ENCODE measurements at places on chromosomes 1 and 21. TPM values are rescaled to one million over a fixed set of nuclear protein-coding genes. Genes with fewer than 3 reads are reported as not detected.

CYP4X1 gene
- not detected for total RNA-seq

KRTAP11-1 gene
- not detected for total RNA-seq

AMY2B gene
- 6.3 TPM for total RNA-seq

F5 gene
- 55.2 TPM for total RNA-seq

LENEP gene
- total RNA-seq = 0.97 TPM

ZNF695 gene
- total RNA-seq = 0.15 TPM

RIMS3 gene
- 4.2 TPM for total RNA-seq

GREM2 gene
- 3.4 TPM for total RNA-seq

URB1 gene
- total RNA-seq = 17.6 TPM

PSRC1 gene
- total RNA-seq = 20.3 TPM

CSF3R gene
- not detected for total RNA-seq

CTTNBP2NL gene
- 7.2 TPM for total RNA-seq

COPA gene
- 136 TPM for total RNA-seq

FCRL1 gene
- total RNA-seq = not detected

BATF3 gene
- total RNA-seq = 97.3 TPM

KCNJ15 gene
- total RNA-seq = 0.69 TPM

PADI4 gene
- total RNA-seq = 0.19 TPM

OR6F1 gene
- total RNA-seq = not detected

KPRP gene
- not detected for total RNA-seq

ADCY10 gene
- total RNA-seq = 0.98 TPM

APOBEC4 gene
- not detected for total RNA-seq

NCF2 gene
- 4.4 TPM for total RNA-seq

COP1 gene
- total RNA-seq = 43.8 TPM

OR2L13 gene
- total RNA-seq = not detected

PLA2G2D gene
- total RNA-seq = not detected

OVAAL gene
- not detected for total RNA-seq

LAMTOR5 gene
- total RNA-seq = 150 TPM

GMEB1 gene
- total RNA-seq = 27.4 TPM

YBX1 gene
- 501 TPM for total RNA-seq

Data from activated T-helper 17 cell treated with anti-CD3 and anti-CD28 coated beads, Interleukin-2, amount 50 U/mL, for 72 hours (primary cell).